Stimulated activated CD4-positive, alpha-beta T cell treated with anti-CD3 and anti-CD28 coated beads, TNF-alpha, amount 100 ng/mL, for 1 hour (primary cell): ENCODE measurements at places on chromosomes 11 and 22.

DNA sequence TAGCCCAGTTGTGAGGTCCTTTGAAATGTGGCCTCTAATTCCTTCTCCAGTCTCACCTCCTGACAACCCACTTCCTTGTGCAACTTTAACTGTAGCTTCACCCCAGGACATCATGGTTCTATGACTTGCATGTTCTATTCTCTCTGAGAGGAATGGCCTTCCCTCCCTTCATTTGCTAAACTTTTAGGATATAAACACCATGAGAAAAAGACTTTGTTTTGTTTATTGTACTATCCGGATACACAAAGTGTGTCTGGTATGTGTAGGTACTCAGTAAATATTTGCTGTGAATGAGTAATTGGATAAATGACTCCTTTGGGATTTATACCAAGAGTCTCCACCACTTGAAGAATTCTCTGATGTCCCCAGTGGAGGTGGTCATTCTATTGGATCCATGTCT, 547.6 kb downstream of the INSC start:
- DNase-seq = no peak

DNA sequence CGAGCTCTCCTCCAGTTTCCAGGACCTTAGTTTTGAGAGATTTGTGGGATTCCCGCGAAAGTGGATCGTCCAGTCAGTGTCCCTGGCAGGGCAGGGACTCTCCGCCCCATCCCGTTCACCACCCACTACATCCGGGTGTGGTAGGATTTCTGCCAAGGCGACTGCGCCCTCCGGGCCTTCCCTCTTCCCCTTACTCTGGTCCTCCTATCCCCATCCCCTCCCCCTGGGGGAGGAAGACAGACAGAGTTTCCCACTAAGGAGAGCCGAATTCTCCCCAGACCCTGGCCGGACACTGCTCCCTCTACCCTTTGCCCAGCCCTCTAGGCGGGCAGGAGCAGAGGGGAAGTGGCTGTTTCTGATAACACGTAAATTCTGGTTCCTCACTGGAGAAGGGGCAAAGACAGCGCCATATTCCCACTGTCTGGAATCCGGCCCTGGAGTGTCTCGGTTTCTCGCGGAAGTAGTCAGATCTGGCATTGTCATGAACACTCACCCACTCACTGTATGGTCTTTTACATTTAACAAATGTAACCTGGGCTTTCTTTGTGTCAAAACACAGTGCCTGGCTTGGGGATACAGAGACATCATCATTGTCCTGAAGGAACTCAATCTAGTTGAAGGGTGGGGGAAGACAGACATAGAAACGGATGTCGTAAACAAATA, 1.1 kb upstream of the NECTIN1 start:
- DNase-seq = no peak

DNA sequence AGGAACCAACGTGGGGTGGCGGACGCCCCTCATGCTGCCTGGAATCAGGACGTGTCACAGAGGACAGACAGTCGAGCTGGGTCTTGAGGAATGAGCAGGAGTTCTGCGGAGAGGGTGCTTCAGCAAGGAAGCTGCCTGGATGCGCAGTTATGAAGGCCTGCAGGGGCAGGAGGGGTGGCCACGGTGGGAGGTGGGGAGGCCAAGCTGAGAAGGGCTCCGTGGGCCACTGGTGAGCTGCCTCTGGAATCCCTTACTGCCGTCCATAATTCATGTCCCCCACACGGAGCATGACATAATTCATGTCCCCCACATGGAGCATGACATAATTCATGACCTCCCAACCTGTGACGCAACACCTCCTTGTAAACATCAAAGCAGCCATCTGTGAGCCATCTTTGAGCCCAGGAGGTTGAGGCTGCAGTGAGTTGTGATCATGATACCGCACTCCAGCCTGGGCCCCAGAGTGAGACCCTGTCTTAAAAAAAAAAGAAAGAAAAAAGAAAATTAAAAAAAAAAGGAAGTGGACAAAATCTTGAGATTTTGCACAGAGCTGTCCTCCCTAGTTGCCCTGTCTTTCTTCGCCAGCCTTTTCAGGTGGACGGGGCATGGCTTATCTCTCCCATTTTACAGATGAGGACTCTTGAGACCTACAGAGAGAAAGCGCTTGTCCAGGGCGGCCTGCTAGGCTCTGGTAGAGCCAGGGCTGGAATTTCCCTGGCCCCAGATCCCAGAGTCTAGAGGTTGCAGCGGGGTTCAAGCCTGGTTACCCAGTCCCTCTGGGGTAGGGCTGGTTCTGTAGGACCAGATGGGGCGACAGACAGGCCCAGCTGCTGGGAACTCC, 24.3 kb upstream of the PICK1 start:
- DNase-seq = no peak

GRCh38 chr11:2805388-2806056, 80.1 kb downstream of the CDKN1C start:
- no peak for DNase-seq

DNA sequence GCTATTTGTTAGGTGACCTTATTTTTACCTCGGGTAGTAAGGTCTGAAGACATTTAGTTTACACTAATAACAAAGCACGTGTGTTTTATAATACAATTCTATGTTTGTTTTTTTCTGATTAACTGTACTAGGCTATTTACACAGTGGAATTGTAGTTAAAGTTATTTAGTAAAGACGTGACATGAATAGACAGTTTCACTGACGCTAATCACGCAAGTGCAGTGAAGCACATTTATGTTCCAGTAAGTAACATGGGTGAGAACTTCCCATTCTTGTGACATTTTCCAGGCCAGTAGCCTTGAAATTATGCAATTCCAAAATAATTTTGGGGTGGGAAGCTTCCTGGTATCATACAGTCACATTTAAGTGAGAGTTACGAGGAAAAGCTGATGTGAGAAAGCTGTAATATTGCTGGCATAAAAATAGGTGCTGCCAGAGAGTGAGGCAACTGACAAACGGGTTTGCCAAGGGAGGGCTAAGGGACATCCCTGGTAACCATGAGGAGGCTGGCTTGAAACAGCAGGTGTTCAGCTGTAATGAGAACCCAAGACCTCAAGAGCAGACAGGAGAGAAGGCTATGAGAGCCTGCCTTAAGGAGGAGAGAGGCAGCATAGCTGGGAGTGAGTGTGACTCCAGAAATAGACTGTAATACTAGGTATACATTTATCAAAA, 378.8 kb downstream of the DCDC1 start:
- DNase-seq = no peak

DNA sequence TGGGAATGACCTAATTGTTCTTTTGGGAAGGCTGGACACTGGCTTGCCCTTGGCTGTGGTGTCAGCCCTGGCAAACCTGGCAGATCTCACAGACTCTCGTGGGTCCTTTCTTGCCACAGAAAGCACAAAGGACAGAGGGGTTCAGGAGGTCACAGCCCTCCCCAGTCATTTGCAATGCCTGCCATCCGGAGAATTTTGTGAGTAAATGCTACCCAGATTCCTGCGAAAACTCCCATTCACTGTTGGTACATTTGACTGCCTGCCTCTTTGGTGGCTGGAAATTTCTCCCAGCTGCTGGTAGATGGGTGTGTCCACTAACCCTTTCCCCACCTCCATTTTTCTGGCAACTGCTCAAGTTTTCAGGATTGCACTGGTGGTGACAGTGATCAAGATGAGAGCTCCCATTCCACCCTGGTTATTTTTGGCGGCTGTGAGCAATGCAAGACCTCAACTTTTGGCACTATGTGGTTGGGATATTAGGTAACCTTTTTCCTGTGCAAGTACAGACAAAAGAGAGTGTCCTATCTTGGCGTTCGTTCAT, 155.7 kb downstream of the NAV2 start:
- no peak for DNase-seq

- no peak for DNase-seq
Measured at GRCh38 chr11:4960877-4961276, 5.4 kb upstream of the OR51A2 start.

- DNase-seq = no peak
Measured at GRCh38 chr11:89347071-89347470, 144.1 kb downstream of the NOX4 start.

GRCh38 chr11:44849922-44850321, 100.8 kb downstream of the TP53I11 start:
- no peak for DNase-seq

- DNase-seq = no peak
Measured at GRCh38 chr22:42470366-42471082, 38.3 kb upstream of the NFAM1 start.

DNA sequence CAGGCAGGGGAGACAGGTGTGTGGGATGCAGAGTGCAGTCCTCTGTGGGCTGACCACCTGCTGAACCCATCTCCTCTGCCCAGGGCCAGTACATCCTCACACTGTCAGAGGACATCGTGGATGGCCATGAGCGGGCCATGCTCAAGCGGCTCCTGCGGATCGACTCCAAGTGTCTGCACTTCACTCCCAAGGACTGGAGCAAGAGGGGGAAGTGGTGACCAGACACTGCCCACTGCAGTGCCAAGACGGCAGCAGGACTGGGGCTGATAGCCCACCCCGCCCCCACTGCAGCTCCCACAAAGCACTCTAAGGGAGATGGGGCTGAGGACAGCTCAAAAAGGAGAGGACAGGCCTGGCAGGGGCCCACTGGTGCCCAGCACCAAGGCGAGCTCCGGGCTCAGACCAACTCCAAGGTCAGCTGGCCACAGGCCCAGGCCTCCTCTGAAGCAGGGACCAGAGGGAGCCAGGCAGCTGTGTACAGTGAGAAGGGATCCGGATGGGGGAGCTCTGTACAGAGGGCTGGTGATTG, 1.6 kb downstream of the RNASEH2C start:
- DNase-seq = no peak
